Lower leg skin (tissue), 4 donors: ENCODE measurements at places on chromosomes 12 and 14.

DNA sequence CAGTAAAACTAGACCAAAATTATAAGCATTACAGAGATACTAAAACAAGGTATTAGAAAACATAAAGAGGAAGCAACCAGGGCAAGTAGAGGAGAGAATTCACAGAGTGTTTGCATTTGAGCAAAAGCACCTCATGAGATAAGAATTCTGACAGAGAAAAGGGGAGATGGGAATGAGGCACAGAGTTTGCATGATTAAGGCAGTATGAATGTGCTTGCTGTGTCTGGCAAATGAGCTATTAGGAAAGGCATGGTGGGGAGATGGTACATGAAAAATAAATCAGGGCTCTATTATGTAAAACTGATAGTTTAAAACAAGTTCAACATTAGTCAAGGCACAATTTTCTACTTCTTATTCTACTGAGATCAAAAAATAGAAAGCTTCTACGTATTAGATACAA, 23.1 kb downstream of the GARIN6 start:
- DNase-seq = no peak

DNA sequence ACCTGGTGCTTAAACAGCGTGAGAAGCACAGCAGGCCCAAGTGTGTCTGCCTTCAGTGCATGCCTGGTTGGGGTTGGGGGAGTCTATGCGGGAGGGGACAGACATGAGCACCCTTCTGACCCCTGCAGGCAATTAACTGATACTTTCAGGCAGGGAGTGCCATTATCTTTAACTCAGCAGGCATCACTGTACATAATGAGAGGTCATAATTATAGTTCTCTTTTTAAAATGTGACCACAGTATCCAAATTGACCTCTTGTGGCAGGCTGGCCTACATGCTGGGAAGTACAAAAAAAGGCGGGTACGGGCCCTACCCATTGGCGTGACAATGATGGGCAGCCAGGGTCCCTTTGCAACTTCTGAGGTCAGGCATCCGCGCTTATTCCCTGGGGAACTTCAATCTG, 209.1 kb downstream of the FOXN3 start:
- no peak for DNase-seq

- DNase-seq = no peak
Measured at GRCh38 chr12:48933664-48934311, 8.5 kb upstream of the FKBP11 start.

GRCh38 chr14:93146119-93146518, 30.4 kb upstream of the ITPK1 start:
- DNase-seq = no peak

GRCh38 chr12:125029761-125030358, 35.4 kb upstream of the AACS start:
- no peak for DNase-seq

GRCh38 chr12:93108985-93109384, 179.9 kb upstream of the EEA1 start:
- DNase-seq = no peak

GRCh38 chr12:45670346-45671065, 59.0 kb upstream of the ARID2 start:
- no peak for DNase-seq

DNA sequence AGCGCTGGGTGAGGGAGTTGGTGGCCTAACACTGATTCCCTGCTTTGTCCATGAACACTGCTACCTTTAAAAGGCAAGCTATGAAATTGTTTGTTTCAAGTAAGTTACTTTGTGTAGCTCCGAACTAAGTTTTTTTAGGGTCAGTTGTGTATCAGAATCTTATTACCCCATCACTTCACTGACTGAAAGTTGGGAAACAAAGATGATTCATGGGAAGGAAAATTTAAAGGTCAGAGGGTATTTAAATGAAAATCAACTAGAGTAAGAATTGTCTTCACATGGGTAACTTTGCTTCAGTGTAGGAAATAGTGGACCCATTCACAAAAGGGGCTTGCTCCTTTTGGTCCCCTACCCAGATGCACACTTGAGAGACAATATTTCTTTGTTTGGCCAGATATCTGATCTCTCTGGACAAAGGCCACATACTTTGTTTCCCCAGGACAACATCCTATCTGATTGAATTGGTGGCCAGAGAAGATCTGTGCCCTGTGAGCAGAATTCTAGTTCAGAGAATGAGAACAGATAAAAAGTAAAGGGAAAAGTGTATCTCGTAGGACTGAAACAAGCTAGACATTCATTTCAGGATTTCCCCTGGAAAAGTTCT, 53.5 kb downstream of the RAB35 start:
- DNase-seq = no peak

DNA sequence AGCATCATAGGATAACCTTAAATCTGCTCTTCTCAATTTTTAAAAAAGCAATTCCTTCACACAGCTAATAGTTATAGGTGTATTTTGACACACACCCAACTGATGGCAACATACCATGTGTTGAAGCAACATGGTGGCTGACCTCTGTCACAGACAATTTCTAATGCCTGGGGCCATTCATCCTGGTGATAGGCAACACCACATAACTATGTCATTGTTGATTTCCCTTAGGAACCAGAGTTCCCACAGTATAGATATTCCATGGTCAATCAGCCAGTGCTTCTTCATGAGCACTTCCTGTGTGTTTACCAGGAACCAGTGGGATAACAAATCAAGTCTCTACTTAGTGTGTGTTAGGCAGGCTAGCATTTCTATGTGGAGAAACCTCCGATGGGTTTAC, 88.3 kb downstream of the FIGNL2 start:
- no peak for DNase-seq

- DNase-seq = no peak
Measured at GRCh38 chr12:53967421-53967925, 5.5 kb upstream of the HOXC11 start.

DNA sequence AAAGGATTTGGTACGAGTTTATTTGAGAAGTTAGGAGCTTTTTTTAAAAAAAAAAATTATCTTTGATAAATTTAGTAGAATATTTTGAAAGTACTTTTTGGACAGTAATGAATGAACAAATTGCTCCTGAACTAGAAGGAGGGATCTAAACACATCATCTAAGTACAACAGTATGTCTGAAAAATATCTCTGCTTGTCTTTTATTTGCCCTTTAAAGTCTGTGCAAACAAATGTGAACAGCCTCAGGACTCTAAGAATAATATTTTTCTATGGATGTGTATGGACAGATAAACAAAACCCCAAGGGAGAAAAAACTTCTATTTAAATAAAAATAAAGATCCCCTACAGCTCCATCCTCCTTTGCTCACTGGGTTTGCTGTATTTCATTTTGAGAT, 19.5 kb downstream of the FBXL14 start:
- no peak for DNase-seq

DNA sequence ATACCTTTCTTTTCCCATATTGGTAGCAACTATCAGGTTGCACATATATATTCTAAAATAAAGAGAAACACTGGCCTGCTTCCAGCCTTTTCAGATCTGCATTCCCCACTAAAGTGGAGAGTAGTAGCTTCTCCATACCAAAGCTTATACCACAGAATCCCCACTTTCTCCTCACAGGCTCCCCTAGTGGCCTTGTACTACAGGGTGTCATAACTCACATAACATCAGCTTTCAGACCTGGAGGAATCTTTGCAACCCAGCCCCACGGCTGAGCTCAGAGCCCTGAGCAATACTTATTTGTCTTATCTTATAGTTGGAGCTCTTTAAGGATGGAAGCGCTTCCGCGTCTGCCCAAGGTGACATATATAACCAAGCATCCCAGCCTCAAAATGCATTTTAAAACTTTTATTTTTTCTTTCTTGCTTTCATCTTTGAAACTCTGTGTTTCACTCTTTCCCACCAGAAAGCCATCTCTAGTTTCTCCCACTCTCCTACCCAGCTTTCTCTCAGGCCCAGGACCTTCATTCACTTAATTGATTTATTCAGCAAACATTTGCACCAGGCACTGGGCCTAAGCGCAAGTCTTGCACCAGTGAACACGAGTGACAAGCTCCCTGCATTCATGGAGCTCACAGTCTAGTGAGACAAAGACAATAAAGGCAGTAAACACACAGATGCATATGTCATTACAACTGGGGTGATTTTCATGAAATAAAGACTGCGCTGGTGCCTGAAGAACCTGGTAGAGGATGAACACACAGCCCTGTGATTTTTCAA, 254.7 kb downstream of the IPO8 start:
- DNase-seq = no peak

DNA sequence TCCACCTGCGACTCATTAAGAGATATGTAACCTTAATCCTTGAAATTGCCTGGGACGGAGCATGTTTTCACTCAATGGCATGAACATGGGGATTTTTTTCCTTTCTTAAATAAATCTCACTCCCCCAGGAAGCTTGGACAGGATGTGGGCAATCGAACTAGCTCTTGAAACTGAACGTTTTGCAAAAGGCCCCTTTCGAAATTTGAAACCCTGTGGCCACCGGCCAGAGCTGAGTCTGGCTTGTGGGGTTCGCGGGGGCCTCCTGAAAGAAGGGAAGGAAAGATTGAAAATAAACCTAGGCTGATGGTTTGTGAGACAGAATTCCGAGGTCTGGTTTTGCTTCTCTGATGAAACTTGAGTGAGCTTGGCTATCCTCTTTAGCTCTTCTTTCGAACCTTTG, 101.4 kb upstream of the RTL1 start:
- peak; percentile 59 for DNase-seq

DNA sequence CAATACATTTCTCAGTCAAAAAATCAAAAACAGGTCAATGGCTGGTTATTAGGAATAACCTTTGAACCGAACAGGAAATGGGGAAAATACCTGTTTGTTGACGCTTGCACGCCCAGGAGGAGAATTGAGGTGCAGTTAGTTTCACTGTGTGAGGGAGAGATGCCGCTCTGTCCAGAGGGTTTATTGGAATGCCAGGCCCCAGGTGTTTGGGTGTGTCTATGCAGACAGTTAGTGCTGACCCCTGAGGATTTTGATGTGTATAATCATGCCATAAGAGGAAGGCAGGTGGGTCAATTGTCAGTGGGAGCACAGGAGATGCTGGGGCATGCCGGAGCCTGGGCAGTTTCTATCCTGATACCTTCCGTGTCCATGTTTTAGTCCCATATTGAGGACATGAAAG, 100.8 kb upstream of the DIO3 start:
- peak; percentile 52 for DNase-seq

DNA sequence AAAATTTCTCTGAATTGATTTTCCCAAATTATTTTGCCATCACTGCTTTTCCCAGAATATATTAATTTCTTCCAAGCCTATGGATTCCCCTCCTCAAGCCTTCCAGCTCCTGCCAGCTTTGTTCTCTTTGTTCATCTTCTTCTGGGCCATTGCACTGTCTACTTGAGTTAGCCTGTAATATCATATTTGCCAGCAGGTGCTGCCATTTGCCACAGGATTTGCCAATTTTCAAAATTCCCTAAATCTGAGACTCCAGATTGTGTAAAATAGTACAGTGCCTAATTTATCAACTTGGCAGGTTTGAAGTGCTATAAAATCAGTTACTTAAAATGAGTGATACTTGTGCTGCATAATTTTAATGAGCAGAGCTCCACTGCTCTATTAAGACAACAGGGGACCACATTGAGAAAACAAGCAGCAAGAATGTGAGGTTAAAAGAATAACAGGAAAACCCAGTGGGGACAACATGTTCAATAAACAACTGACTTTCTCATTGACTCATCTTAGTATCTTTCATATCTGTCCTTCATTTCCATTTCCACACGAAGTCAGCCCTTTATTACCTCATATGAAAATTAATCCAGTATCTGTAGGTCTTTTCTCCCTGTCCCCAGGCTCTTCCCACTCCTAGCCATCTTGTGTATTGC, 84.6 kb upstream of the CCDC196 start:
- DNase-seq = no peak

DNA sequence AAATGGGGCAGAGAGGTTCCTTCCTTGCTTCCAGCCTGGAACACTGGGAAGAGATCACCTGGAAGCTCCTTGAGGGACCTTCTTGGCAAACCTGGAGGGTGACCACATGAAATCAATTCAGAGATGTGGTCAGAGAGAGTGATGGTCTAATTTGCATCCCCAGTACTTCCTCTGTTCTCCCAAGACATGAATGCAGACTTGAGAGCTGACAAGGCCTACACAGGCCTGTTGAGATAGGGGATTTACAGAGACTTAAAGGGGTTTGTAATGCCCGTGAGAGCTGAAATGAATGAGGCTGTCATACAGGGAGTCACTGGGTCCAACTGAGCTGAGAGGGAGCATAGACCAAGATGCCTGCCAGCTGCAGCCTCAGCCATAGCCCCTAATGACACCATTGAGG, 45.1 kb downstream of the TMX1 start:
- DNase-seq = no peak

DNA sequence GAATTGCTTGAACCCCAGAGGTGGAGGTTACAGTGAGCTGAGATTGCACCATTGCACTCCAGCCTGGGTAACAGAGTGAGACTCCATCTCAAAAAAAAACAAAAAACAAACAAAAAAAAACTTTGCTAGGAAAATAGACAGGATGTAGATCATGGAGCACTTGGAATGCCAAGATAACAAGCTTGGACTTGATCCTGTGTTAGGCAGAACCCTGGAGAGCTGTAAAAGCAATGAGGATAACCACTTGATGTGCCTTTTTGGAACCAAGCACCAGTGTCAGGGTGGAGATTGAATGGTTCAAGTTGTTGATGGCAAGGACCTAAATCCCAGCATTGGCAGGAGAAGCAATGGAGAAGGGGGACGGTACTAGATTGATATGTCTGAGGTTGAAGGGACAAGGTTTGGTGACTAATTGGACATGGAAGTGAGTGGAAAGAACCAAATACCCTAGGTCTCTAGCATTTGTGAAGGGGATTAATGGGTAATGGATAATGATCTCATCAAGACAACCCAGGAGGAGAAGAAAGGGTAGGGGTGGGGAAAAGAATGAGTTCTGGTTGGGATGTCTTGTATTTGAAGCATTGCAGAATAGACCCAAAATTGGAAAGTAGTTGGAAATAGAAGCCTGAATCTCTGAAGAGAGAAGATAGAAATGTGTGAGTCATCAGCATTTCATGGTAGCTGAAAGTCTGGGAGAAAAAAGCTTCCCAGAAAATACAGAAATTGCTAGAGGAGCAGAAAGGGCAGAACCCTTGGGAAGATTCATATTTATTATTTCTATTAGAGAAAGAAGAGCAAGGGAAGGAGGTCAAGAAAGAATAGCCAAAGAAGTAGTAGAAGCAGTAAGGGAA, 176.7 kb downstream of the NUAK1 start:
- no peak for DNase-seq

GRCh38 chr14:100544506-100545141, 42.6 kb downstream of the BEGAIN start:
- DNase-seq = no peak

GRCh38 chr12:57171668-57172067, 24.2 kb upstream of the LRP1-AS start:
- DNase-seq = no peak
